ENCODE measurements at places on chromosomes 13 and 19. TPM values are rescaled to one million over a fixed set of nuclear protein-coding genes. Genes with fewer than 3 reads are reported as not detected.
A peak's percentile ranks its signal among the peaks of the same experiment; 100 is the strongest.

- DNase-seq: no peak
Observed at GRCh38 chr19:29577649-29577963, 28.5 kb upstream of the POP4 start.

ZNF211 gene
- total RNA-seq: 12.5 TPM

DNA sequence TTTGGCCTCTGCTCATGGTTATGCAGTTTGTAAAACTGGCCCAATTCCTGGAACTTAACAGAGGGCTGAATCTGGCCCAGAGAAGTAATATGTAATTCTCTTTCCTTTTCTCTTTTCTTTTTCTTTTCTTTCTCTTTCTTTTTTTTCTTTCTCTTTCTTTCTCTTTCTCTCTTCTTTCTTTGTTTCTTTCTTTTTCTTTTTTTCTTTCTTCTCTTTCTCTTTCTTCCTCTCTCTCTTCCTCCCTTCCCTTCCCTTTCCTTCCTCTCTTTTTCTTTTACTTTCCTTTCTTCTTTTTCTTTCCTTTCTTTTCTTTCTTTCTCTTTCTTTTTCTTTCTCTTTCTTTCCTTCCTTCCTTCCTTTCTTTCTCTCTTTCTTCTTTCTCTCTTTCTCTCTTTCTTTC, 88.8 kb upstream of the SLITRK5 start:
- DNase-seq: no peak

GRCh38 chr19:54439174-54439851, 9.7 kb upstream of the LENG8 start:
- no peak for DNase-seq

- no peak for DNase-seq
Observed at GRCh38 chr13:110329798-110330461, 22.8 kb downstream of the COL4A2 start.

RASGRP4 gene
- 4.6 TPM for total RNA-seq

COL5A3 gene
- total RNA-seq: 12.9 TPM

- no peak for DNase-seq
Observed at GRCh38 chr13:109355166-109355565, 431.2 kb downstream of the IRS2 start.

DNA sequence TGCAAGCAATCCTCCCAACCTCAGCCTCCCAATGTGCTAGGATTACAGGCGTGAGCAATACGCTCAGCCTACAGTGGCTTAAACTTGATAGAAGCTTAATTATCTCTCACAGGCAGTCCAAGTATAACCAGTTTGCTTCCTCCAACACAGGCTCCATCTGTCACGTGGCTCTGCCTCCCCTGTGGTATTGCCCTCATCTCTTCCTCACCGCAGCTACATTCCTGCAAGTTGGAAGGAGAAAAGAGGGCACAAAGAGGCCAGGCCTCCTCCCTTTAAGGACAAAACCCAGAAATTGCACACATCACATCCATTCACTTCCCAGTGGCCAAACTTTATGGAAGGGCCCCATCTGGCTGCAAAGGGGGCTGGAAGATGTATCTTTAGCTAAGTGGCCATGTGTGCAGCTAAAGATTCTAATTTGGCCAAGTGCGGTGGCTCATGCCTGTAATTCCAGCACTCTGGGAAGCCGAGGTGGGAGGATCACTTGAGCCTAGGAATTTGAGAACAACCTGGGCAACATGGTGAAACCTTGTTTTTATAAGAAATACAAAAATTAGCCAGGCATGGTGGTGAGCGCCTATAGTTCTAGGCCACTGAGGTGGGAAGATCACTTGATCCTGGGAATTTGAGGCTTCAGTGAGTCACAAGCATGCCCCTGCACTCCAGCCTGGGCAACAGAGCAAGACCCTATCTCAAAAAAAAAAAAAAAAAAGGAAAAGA, 3.1 kb upstream of the SDHAF1 start:
- no peak for DNase-seq

GRCh38 chr19:9671655-9672054, 3.2 kb downstream of the ZNF562 start:
- DNase-seq: no peak

SEMA6B gene
- 22.5 TPM for total RNA-seq

DNA sequence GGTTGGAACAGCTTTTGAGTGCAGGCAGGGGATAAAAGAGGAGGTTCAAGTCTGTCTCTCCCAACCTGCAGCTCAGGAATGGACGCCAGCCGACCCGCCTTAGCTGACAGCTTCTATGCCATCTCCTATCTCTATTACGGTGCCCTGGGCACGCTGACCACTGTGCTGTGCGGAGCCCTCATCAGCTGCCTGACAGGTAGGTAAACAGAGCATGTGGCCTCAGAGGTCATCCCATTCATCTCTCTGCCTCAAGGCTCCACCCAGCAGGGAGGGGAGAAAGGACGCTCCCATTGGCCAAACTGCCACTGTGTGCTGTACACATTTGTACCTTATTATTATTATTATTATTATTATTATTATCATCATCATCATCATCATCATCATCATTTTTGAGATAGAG, 16.5 kb downstream of the SLC5A5 start:
- DNase-seq: no peak

- DNase-seq: peak; percentile 97
Observed at GRCh38 chr19:15280915-15281683, 48.9 kb upstream of the EPHX3 start.

- DNase-seq: no peak
Observed at GRCh38 chr13:65697843-65698242, 1532.3 kb downstream of the PCDH9 start.

- DNase-seq: no peak
Observed at GRCh38 chr13:102677122-102677521, 17.7 kb downstream of the METTL21C start.

DNA sequence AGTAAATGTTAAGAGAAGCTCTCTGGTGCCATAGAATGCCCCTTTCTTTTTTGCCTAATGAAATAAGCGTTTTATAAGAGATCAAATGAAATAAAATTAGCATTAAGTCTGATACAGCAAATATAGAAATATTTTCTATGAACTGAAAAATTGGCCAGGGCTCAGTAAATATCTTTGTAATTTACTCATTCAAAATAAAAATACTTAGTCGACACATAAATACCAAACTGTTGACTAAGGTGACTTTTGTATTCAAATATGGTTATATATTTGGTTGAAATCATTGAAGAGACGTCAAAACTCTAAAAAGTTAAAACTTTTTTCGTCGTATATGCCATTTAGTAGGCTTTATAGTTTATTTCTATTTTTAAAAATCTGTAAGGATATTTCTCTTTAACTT, 25.6 kb downstream of the IPO5 start:
- no peak for DNase-seq

DNA sequence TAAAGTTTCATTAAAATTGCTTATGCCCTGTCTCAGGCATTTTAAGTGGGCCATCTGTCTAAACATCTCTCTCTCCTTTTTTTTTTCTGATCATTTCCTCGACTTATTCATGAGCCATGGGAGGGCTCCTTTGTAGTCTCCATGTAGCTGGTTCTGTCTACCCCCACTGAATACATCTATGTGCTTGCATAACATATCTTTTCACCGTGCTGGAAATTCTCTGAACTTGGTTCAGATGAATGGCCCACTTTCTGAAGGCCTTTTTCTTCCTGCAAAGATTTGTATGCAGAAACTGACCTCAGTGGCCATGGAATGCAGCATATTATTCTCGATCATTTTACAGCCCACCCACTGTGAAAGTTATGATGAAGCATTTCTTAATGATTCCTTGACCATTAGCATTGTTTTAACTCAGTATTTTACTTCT, 225.3 kb downstream of the GGACT start:
- DNase-seq: no peak

GRCh38 chr13:46031581-46032263, 20.8 kb downstream of the ZC3H13 start:
- DNase-seq: no peak

- DNase-seq: no peak
Observed at GRCh38 chr19:6415591-6416190, 8.9 kb downstream of the KHSRP start.

- DNase-seq: no peak
Observed at GRCh38 chr19:18390065-18390907, 4.3 kb downstream of the GDF15 start.

IGLON5 gene
- not detected for total RNA-seq

GRCh38 chr19:3319643-3320353, 46.6 kb upstream of the NFIC start:
- no peak for DNase-seq

- no peak for DNase-seq
Observed at GRCh38 chr19:873084-873483, 13.6 kb downstream of the CFD start.

GRCh38 chr19:7852851-7853769, 21.1 kb downstream of the PRR36 start:
- no peak for DNase-seq

- no peak for DNase-seq
Observed at GRCh38 chr13:85586422-85586831, 212.8 kb downstream of the SLITRK6 start.

GRCh38 chr13:37163641-37164265, 58.3 kb upstream of the CSNK1A1L start:
- DNase-seq: no peak

GRCh38 chr19:10486551-10486950, 16.6 kb downstream of the KEAP1 start:
- DNase-seq: no peak

DNA sequence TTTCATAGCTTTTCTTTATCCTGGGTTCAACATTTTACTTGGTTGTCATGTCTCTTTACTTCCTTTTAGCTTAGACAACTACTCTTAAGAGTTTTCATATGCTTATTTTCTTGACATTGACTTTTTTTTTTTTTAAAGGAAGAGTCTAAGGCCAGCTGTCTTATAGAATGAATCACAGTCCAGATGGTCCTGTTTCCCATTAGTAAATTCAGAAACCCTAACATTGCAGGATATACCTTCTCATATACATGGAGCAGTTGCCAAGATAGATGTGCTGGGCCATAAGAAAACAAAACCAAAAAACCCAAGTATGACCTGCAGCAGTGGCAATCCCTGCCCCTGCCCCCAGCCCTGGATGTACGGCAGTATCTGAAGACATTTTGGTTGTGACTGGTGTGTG, 72.8 kb downstream of the COG3 start:
- no peak for DNase-seq

USHBP1 gene
- total RNA-seq: 2.2 TPM

GRCh38 chr13:30479154-30479882, 13.6 kb upstream of the HMGB1 start:
- DNase-seq: no peak

- no peak for DNase-seq
Observed at GRCh38 chr19:56837492-56838023, 3.0 kb downstream of the PEG3 start.

DNA sequence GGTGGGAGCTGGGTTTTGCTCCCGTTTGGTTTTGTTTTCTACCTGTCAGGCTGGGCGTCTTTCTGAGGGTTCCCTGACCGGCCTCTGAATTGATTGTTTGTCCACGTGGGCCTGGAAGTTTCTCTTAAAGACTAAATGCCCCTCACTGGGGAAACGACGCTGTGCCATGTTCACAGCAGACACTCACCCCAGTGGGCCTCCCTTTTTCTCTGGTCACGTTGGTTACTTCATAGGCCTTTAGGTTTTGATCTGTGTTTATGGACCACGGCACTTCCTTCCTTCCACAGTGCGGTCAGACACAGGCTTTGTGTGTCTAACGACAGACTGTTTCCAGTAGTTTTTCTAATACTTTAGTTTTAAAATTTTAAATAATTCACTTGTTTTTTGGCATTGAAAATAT, 20.1 kb upstream of the NDUFS7 start:
- DNase-seq: no peak

GRCh38 chr13:78868991-78869390, 210.0 kb upstream of the OBI1 start:
- DNase-seq: no peak

GRCh38 chr19:8517551-8518442, 3.8 kb upstream of the ZNF414 start:
- no peak for DNase-seq

SPINT2 gene
- total RNA-seq: 12.8 TPM

DNA sequence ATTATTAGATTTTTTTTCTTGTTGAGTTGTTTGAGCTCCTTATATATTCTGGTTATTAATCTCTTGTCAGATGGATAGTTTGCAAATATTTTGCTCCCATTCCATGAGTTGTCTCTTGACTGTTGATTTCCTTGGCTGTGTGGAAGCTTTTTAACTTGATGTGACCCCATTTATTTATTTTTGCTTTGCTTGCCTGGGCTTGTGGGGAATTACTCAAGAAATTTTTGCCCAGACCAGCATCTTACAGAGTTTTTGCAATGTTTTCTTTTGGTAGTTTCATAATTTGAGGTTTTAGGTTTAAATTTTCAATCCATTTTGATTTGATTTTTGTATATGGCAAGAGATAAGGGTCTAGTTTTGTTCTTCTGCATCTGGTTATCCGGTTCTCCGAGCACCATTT, 124.7 kb downstream of the PCCA start:
- DNase-seq: no peak

- DNase-seq: no peak
Observed at GRCh38 chr13:78976696-78977095, 317.7 kb upstream of the OBI1 start.

GRCh38 chr19:49772850-49773432, 6.1 kb downstream of the AP2A1 start:
- no peak for DNase-seq

GRCh38 chr13:35888457-35888883, 242.7 kb downstream of the DCLK1 start:
- DNase-seq: no peak

DNA sequence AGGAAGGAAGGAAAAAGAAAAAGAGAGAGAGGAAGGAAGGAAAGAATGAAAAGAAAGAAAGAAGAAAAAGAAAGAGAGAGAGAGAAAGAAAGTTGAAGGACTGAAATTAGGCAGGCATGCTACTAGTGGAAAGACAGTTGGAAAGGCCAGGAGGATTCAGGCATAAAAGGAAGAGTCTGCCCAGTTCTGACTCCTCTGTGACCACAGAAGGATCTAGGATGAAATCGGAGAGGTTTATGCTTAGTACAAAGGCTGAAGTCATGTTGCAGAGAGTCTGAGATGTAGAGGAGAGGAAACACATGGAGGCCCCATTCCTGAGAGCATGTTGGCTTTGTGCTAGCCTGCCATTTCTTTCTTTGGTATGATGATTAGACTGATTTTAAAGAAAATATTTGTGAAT, 246.5 kb upstream of the ARGLU1 start:
- no peak for DNase-seq

DNA sequence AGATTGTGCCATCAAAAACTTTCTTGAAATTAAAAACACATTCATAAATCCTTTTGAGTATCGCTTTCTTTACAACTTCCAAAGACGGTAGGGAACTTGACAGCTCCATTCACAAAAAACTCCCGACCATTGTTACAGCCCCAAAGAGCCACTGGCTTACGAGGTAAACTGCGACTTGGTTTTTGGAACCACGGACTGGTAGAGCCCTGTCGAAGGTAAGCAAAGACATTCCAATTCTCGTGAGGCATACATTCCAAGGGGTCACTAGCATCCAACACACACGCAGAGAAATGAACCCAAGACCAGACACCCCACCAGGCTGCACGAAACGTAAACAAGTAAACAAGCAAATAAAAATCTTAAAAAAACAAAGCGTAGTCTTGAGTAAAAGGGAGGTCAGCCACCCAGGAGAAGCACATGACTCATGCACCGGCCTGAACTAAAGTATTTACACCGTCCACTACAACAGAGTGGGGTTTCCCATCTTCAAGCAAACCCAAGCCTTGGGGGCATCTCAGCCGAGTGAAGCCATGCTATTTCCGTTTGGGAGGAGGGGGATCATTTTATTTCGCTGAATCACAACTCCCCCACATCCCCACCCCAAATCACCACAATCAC, 1.4 kb downstream of the BRD4 start:
- no peak for DNase-seq

- no peak for DNase-seq
Observed at GRCh38 chr19:41925208-41926003, 2.8 kb downstream of the ERFL start.

- no peak for DNase-seq
Observed at GRCh38 chr13:106381091-106381490, 154.4 kb downstream of the EFNB2 start.

CEACAM3 gene
- total RNA-seq: not detected

ADAMTSL5 gene
- total RNA-seq: 5.9 TPM
